ENCODE measurements at places on chromosomes 5 and 9.

DNA sequence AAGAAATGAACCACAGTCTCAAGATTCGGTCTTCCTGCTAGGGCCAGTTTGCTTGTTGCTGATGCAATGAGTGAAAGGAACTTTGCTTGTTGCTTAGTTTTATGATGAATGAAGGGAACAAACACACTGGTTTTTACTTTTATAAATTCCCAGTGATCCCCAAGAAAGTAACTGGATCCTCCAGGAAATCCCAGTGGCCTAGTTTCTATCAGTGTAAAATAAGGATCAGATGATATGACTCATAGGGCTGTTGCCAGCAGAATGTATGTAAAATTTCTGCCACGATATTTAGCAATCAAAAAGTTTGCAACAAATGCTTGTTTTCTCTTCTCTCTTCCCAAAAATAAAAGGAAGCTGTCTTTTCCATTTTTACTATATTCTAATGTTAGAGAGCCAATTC, 160.1 kb upstream of the CDKN2B start:
- no peak for DNase-seq

DNA sequence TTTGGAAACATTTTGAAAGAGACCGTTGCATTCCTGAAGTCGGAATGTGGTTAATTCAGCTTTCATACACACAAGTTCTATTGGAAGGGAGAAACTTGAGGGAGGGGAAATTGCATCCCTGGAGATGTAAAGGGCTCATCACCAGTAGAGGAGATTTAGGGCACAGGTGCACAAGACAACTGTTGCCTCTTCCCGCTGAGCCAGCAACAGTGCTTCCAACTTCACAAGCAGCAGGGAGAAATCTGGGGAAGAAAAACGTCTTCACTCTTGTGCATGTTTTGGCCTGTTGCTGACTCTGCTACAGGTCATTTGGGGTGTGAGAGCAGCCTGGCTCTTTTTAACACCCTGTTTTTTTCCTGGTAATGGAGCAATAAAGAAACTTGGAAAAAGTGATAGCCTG, 277.9 kb downstream of the GAS1 start:
- no peak for DNase-seq

- no peak for DNase-seq
Observed at GRCh38 chr5:128857076-128857677, 108.1 kb upstream of the SLC27A6 start.

GRCh38 chr5:56827049-56827448, 11.7 kb downstream of the MAP3K1 start:
- no peak for DNase-seq

- DNase-seq = no peak
Observed at GRCh38 chr5:132309679-132310078, 15.5 kb downstream of the SLC22A4 start.

- DNase-seq = no peak
Observed at GRCh38 chr5:142698447-142699183, 12.7 kb upstream of the FGF1 start.

GRCh38 chr9:81637276-81637675, 52.1 kb downstream of the TLE1 start:
- no peak for DNase-seq

DNA sequence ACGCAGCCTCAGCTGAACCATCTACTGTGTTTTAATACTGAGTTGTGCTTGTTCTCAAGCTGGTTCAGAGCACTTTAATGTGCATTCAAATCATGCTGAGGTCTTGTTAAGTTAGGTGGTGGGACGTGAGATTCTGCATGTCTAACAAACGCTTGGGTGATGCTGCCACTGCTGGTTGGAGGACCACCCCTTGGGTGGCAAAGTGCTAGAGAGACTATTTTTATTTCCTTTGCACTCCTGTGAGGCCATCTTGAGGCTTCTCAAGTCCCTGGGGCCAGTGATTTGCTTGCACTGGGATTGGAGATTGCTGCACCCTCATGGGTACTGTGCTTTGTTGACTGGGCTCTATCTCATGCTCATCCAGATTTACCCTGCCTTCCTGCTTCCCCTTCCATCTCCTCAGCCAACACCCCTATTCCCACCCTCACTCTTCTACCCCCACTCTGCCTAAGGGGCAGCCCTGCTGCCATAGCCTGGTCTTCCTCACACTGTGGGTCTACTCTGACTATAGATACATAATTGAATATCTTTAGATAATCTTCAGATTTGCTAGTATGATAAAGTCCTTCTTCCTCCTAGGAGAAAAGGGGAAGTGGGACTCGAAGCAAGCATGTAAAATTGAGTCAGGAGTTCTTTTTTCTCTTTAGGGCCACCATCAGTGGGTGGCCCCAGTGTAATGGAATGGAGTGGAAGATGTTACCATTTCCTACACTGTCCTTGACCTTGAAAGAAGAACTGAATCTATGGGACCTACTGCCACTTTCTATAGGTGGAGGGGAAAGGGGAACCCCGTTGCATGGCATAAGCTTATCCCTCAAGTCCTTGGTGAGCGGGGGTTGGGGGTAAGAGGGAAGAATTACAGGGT, 45.1 kb upstream of the SUB1 start:
- no peak for DNase-seq

GRCh38 chr5:174073122-174073660, 27.7 kb downstream of the NSG2 start:
- DNase-seq = no peak
